ENCODE measurements at places on chromosomes 13 and 19.

DNA sequence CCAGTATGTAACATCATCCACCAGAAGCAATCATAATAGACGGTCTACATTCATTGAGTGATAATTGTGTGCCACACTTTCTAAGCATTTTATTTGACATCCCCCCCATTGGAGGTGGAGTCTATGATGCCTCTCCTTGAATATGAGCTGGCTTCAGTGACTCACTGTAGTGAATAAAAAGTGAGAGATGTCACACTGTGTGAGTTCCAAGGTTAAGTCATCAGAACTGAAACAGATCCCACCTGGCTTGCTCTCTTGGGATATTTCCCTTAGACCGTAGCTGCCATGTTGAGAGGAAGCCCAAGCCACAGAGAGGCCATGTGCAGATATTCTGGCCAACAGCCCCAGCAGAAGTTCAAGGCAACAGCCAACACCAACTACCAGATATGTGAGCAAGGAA lies 12.6 kb downstream of the RTBDN start:
- no peak for DNase-seq

- no peak for DNase-seq
Measured at GRCh38 chr19:40519352-40520322, 52.8 kb downstream of the SPTBN4 start.

- DNase-seq: no peak
Measured at GRCh38 chr19:35383536-35383935, 12.7 kb downstream of the GPR42 start.

GRCh38 chr19:55116859-55117662 lies at the start of gene PPP1R12C:
Gene PPP1R12C, minus strand, starts transcription at chr19:55117637. Its CDS starts 94 bp downstream, at chr19:55117543.
- no peak for DNase-seq

- no peak for DNase-seq
Measured at GRCh38 chr13:51832471-51833152, 12.4 kb downstream of the TMEM272 start.

DNA sequence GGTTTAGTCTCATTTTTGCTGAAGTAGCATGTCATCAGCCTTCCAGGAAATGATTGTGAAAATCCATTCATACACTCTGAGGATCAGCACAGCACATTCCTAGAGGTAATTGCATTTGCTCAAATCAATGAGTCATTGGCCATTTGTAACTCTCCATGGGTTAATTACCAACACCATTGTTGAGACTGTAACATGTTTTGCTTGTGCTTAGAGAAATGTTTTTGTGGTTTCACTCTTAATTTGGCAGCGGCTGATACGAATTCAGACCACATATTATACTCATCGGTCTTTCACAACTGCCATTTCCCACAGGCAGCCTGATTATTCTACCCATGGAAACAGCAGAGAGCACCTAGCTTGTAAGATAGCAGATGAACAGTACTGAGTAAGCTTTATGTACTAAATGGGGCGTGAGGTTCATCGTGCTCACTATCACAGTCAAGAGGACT lies 110.3 kb downstream of the NHLRC3 start:
- DNase-seq: no peak

GRCh38 chr19:40632311-40633036 lies 31.3 kb downstream of the LTBP4 start:
- DNase-seq: no peak

Data from NCI-H446 (cell line).